Cortex of kidney (tissue), 1 donor: ENCODE measurements at places on chromosomes 12 and 14.

- DNase-seq: no peak
Observed at GRCh38 chr12:54360717-54361456, 3.4 kb downstream of the GPR84 start.

GRCh38 chr14:55688566-55688965 lies 108.6 kb downstream of the KTN1 start:
- no peak for DNase-seq

DNA sequence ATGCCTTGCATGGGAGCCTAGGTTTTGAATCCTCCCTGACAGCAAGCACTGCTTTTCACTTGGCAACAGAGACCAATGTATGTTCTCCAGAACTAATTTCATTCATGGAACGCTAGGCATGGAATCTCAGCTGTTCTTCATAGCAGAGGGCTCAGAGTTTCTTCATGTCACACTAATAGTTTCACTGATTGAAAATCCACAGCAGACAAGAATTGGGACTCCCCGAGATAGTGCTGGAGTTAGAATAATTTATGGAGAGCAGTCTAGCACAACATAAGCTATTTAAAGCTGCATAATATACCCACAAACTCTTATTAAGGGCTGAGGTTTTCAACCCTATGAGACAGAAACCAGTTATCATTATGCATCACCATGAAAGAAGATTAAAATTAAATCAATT lies 342.5 kb downstream of the TMEM132D start:
- no peak for DNase-seq

DNA sequence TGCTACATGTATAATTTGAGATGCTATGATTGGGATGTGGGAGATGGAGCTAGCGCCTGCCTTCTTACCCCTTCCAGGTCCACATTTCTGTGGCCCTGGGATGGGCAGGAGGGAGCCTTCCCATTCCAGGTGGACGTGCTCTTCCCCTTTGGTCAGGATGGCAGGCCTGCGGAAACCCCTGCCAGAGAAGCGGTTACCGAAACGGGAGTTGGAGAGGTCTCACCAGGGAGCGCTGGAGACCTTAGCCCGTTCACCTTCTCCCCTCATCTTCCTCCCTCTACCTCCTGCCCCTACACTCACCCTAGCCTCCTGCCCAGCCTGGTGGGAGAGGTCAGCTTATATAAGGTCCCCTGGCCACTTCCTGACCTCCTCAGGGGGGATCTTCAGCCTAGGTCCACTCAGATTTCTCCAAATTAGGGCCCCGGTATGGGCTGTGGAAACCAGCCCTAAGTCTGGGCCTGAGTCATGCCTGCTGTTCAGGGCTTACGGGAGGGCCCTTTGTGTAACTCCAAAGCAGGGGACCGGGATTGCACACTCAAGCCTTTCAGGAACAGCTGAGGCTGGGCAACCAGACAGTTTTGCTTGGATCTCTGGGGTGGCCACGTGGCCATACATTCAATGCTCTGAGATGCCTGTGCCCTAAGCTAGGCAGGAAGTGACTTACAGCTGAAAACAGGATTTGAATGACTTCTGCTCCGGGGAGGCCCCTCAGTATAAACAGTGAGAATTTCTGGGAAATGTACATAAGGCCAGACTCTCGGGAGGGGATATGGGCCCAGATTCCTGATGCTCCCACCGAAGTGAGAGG lies 10.2 kb upstream of the MEG3 start:
- no peak for DNase-seq
